ENCODE measurements at places on chromosomes 13 and 19.

DNA sequence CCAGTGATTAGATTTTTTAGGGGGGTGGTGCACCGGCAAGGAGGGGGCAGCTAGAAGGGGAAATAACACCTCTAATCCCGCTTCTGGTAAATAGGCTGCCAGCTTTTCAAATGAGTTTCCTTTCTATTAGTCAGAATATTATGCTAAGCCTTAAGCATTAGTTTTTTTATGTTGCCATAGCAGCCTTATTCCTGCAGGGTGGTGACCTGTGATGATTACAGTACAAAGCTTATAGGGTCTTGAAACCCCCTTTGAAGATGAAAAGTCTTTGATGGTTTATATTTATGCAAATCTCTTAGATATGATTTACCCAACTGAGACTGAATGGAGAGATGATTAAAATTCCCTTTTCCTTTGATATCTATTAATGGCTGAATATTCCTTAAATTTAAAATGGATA, 109.8 kb downstream of the ZIC5 start:
- no peak for DNase-seq

DNA sequence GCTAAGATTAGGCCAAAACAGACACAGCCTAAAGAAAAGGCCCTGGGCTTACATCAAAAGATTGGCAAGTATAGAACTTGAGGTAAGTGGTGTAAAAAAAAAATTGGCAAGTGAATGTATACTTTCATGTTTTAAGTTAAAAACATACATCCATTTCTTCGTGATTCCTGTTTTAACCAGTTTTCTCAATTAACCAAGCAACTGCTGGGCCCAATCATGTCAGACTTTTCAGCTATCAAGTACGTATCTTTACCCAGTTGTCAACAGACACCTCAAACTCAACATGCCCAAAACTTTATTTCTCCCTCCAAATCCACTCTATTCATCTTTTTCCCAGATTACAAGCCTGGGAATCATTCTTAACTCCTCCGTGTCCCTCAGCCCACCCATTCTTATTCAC, 1.0 kb downstream of the PCID2 start:
- no peak for DNase-seq

DNA sequence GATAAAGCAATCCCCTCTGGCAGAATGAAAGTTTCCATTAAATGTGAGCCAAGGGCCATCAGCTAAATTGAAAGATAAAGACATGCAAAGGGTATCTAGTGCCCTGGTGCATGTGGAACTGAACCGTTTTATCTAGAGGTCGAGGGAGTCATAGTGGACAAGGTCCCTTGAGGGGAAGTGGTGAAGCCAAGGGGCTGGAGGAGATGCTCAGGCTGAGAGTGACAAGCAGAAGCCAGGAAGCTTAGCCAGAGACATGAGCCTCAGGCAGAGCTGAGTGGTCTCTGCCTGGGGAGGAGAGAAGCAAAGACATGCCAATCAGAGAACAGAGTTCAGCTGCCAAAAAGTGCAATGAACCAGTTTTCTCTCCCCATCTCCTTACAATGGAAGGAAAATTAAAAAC, 68.1 kb upstream of the SLC10A2 start:
- DNase-seq = no peak

GRCh38 chr13:74132776-74133656, 1.2 kb downstream of the KLF12 start:
- DNase-seq = no peak

DNA sequence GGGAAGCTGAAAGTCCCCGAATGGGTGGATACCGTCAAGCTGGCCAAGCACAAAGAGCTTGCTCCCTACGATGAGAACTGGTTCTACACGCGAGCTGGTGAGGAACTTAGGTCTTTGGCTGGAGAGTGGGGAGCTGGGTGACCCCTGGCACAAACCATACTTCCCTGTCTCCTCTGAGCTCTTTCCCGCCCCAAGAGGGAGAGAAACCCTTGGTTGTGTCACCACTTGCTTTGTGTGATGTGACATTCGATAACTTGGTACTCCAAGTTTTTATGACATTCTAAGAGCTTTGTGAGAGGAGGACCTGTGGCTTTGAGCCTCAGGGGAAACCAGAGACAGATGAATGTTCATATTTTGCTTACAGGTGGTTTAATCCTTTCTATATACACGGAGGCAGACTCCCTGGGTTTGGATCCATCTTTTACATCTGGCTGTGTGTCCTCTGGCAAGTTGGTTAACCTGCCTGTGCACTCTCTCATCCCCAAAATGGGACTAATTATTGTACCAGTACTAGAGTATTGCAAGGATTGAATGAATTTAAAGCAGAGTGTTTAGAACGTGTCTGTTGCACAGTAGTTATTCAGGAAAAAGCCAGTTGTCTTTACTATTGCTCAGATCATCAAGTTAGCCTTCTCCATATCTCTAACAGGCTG, 1.2 kb downstream of the RPS19 start:
- no peak for DNase-seq

GRCh38 chr13:33992881-33993336, 175.0 kb downstream of the RFC3 start:
- DNase-seq = no peak

All from NCI-H2171 treated with DMSO at 0.1 percent for 48 hours (cell line).